ENCODE measurements at places on chromosomes 7 and 10.

DNA sequence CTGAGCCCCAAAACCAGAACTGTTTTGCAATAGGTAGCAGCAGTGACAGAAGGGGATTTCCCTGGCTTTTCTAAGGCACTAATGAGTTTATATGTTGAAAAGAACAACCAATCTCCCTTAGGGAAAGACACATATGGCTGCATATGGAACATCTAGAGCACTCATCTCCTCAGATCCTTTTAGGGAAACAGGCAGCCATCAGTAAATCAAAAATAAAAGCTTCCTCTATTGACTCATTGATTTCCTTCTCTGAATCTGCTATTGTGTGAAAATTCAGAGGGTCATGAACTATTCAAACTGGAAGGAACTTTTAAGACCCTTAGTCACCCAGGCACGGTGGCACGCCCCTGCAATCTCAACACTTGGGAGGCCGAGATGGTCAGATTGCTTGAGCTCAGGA is 110.9 kb upstream of the NANOS1 start:
- no peak for DNase-seq

GRCh38 chr7:50970092-50970491 is 187.4 kb upstream of the GRB10 start:
- no peak for DNase-seq

DNA sequence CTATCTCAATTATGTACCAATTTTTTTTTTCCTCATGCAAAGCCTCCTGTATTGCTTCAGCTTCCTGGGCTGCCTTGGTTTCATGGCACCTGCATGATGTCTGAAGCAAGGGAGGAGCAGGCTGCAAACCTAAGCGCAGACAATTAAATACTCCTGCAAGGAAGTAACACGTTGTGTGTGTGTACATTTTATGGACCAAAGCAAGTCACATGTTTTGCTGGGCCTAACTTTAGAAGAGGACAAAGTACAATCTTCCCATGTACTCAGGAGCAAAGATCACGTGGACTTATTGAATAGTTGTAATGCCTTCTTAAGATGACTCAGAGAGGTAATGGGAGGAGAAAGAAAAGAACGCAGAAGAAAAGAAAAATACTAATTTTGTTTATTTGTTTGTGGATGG is 944.0 kb upstream of the C7orf33 start:
- DNase-seq = no peak

DNA sequence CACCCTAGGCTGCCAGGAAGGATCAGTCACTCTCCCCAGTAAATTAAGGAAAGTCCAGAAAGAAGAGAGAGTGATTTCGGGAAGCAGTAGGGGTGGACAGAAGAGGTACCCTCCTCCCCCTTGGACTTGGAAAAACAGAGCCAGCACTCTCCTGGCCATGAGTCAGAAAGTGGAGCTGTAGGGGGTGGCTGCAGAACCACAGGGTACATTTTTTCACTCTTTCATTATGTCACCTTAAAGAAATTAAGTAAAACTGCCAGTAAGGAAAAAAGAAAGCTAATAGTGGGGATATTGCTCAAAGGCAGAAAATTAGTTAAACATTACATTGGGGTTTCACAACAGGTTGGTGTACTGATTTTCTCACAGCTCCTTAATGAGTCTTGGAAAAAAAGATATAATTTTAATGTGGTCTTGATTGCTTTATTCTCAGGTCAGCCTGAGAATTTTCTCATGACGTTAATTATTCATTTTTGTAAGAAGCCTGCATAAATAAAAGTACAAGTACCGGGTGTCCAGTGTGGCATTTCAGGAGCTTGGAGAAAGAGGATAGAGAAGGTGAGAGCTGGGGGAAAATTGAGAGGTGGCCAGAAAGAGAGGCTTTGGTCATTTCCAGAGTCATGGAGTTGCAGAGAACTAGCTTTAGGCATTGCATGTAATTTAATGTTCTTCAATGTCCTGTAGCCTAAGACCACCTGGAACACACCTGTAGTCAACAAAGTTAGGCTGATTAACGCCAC is 23.2 kb upstream of the AOAH start:
- no peak for DNase-seq

DNA sequence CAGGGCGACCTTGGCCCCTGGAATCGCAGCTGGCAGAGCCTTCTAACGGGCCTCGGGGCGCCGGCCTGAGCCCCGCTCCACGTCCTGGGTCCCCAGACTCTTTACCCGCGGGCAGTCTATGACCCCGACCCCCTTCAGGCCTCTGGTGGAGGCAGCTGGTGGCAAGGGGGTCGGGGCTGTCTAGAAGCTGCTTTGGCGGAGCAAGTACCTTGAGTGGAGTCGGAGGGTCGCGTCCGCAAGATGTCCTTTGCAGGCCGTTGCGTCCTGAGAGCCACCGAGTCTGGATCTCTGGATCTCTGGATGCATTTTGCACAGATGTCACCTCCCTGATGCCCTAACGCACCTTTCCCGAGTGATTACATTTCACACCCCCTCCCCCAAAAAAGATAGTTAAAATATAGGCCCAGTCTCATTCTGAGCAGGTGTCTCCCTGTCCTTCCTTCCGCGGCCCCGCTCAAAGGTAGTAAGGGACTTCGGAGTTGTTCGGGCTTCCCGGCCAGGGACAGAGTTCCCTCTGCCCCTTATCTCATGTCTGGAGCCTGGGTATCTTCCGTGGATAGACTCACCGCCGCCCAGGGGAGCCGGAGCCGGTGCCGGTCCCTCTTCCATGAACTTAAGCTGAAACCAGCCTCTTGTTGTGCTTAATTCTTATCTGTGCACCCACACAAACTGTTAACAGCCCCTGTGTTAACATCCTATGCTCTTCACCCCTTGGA is 457 bp downstream of the ACADSB start:
- peak; percentile 3 for DNase-seq

GRCh38 chr7:70574314-70574834 is 557.6 kb upstream of the GALNT17 start:
- no peak for DNase-seq

DNA sequence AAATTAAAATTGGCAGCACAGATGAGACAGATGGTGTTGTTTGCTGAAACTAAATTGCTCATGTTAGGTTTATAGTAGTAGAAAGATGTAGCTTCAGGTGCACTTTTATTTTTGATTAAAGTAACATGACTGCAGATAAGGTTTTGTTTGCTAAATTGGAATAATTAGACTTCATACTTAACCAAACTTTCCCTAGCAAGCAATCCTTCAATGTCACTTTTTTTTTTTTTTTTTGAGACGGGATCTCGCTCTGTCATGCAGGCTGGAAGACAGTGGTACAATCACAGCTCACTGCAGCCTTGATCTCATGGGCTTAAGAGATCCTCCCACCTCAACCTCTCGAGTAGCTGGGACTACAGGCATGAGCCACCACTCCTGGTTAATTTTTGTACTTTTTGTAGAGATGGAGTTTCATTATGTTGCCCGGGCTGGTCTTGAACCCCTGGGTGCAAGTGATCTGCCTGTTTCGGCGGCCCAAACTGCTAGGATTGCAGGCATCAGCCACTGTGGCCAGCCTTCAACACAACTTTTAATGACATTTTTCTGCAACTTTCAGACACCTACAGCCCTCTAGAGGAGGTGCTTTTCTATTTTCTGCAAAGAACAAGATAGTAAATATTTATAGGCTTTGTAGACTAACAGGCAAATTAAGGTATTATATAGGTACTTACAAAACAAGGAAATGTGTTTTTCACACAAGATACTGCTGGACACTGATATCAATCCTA is 84.8 kb upstream of the CCNY start:
- no peak for DNase-seq

DNA sequence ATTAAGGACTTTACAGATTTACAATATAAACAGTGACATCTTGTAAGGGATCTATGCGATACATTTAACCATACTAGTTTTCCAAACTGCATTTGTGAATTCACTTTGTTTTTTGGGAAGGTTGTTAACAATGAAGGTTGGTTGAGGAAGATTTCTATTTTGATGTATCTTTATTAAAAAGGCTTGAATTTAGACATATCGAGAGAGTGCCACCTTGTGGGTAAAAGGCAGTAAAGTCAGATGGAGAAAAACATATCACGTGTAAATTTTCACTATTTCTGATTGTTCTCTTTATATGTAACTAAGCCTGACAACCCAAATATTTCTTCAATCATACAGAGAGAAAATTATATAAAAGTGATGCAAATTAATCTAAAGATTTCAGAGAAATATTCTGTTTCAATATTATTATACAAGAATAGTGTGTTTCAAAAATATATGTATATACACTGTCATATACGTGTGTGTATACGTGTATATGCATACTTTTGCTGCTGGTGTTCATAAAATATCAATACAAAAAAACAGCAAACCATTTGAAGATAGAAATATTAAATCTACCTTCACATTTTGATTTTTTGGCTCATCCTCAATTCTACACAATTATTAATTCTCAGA is 988.6 kb downstream of the SORCS1 start:
- no peak for DNase-seq

DNA sequence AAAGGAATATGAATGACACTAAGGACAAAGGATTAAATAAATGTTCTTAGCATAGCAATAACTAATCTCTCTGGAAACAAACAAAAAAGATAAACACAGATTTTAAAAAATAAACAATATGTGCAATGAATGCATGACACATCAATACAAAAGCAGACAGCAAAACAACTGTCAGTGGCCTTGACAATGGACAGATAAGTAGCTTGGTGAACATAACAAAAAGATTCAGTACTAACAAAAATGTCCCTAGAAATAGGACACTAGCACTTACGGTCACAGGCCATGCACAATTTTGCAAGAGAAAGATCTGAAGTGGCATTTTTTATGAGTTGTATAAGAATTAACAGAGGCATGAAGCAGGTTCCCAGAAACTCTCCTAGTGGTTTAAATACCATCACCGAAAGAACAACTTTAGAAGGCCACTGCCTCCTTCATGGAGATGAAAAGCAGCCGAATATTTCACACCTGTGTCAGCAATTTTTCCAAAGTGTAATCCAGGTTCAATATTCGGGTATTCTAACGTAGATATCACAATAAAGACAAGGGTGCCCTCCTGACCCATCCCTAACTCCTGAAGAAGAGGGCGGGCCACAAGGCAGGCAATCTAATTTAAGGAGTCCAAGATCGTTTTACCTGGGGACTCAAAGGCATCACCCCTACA is 231.3 kb upstream of the MKLN1 start:
- no peak for DNase-seq

DNA sequence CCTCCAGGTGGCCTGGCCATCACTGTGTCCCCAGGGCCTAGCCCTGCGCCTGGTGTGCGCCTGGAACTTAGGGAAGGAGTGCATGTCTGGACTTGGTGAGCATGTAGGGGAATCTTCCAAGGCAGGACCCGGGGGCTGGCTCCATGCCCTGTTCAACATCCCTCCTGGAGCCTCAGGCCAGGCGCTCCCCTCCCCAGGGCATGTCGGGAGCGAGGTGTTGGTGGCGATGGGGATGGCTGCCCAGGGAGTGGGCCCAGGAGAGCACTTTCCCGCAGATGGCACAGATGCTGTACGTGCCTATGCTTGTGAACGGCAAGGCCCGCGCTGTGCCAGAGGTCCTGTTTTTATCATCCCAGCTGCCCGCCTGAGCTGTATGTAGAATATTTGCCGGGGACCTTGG is 55.0 kb downstream of the CDH23 start:
- no peak for DNase-seq

DNA sequence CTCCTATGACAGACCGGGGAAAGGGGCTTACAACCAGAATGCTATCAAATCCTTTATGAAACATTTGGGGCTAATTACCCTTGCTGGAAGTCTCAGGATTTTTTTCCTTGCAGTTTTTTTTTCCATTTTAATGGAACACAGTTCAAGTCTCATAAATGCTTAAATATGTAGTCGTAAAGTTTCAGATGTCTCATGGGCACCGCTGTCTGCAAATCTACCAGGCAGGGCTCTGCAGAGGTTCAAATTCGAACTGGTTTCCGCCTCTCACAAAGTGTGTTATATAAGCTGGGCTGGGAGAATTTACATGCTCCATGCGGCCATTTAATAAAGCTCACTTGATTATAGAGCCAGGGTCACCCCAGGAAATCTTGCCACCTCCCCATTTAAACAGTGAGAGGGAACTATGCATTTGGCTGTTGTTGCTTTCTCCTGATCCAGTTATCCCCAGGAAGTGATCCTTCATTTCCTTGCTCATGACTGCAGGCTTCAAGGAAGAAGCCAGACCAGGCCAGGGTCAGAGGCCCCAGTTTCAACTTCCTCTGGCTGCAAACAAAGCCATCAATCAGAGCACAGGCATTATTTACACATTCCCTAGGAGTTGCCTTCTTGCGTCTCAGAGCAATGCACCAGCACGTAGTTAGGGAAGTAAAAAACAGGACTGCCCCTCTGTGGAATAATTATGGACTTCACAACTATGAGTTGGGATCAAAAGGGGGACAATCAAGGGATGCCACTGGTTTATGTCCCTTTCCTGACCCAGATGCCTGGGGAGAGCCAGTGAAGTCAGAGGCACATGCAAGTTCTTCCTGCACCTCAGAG is 358.8 kb downstream of the PRPF18 start:
- no peak for DNase-seq

DNA sequence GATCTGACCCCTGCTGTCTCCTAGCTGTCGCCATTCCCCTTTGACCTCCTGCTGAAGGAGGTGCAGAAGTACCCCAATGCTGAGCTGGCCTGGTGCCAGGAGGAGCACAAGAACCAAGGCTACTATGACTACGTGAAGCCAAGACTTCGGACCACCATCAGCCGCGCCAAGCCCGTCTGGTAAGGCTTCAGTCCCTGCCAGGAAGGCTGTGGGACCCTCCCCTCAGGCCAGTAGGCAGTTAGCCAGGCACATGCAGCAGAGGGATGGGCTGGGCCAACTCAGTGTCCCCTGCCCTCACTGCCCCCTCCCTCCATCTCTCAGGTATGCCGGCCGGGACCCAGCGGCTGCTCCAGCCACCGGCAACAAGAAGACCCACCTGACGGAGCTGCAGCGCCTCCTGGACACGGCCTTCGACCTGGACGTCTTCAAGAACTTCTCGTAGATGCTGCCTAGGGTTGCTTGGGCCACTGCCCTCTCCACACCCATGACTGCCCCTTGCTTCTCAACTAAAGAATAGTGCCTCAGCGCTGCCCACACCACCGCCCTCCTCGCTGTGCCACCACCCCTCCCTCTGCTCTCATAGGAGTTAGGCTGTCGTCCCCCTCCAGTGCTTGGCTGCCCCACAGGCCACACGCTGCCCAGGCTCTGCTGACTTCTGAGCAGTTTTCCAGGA is 41.0 kb upstream of the ZMIZ2 start:
- no peak for DNase-seq

DNA sequence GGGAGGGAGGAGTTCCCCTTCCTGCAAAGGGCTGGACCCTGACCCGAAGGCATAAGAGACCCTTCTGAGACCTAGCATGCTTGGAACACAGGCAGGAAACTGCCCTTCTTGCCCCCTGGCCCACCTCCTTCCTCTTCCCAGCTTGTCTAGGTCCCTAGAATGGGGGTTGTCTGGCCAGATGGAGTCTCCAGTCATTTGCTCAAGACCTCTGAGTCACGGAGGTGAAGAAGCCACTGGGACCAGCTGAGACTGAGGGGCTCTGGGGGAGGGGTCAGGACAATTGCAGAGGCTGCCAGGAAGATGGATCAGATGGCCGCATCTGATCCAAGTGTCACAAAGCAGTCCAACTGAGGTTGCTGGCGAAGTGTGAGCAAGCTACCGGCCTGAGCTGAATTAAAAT is 46.2 kb downstream of the COL13A1 start:
- no peak for DNase-seq

Measured in stimulated activated CD4-positive, alpha-beta T cell treated with anti-CD3 and anti-CD28 coated beads, Interleukin-12 subunit alpha, Interleukin-12 subunit beta, amount 100 ng/mL, for 24 hours (primary cell).